ENCODE measurements at places on chromosomes 2 and 18.

DNA sequence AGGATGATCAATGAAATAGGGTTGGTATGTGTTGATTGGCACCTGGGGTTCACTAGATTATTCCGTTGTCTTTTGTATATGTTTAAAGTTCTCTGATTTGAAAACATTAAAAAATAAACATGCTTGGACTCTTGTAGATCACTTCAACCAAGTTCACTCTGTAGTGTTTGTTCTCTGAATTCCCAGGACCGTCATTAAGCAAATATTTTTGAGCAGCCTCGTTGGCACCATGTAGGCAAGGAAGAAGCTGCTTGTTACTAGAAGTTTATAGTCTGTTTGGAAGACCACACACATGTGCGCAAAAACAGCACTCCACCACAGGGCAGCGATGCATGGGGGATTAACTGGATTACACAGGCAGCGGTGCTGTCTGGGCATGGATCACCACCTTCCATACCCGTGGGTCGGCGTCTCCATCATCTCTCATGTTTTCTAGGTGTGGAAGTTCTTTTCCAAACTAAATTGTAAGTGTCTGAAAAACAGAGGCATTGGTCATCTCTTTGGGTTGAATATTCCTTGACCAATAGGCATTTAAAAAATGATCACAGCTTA, 212.2 kb downstream of the FHOD3 start:
- DNase-seq: no peak

DNA sequence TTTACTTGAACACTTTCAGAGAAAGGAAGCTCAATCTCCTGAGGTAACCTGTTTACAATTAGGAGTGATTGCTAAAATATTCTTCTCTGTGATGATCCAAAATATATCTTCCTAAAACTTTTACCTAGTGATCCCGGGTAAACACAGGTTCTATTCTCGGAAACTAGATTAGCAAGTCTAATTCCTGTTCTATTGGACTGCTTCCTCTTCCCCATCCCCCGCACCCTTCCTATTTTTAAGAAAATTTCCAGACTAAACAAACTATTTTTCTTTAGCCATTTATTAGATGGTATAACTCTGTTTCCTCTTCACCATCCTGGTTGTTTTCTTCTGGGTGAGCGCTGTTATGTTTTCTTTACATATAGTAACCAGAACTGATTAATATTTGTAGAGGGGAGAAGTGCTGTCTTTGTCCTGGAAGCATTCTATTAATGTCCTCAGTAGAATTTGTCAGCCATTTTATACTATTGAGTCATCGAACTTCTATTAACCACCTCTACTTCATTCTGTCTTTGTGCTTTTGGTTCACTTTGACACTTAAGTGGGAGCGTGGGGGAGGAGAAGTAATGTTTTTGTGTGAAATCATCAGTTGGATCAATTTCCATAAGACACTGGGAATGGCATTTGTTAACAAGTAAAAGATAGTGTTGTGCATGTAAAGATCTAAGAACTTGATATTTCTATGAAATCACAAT, 31.8 kb downstream of the CREB1 start:
- DNase-seq: no peak

DNA sequence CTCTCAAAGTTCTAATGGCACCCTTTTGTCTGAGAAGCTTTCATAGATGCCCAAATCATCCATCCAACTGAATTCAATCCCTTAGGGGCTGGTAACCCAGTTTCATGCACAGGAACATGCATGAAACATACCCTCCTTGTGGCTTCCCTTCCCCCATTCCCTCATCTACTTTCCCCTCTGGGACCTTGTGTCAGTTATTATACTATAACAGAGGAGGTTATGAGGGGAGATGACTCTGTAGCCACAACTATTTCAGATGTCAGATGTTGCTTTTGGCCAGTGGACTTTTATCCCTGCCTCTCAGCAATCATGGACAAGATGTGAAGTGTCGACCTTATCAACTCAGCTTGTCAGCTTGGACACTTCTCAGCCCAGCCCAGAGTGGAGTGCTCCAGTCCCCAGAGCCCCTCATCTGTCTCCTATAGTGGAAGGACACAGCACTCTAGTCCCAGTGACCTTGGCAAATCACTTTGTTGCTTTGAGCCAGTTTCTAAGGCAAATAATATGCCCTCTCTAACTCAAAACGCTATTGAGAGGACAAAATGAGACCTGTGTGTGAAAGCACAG, 8.4 kb downstream of the DHRS9 start:
- no peak for DNase-seq

DNA sequence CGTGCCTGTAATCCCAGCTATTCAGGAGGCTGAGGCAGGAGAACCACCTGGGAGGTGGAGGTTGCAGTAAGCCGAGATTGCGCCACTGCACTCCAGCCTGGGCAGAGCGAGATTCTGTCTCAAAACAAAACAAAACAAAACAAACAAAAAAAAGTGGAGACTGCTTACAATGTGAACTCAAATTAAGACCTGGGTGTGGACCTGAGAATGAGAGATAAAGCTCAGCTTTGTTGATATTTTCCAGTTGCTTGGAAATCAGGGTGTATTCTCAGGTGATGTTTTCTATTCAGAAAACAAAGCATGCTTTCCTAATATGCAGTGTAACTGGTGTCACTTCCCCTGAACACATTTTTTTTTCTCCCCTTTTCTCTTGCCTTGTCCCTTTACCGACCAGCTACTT, 5.3 kb upstream of the CERS6 start:
- no peak for DNase-seq

DNA sequence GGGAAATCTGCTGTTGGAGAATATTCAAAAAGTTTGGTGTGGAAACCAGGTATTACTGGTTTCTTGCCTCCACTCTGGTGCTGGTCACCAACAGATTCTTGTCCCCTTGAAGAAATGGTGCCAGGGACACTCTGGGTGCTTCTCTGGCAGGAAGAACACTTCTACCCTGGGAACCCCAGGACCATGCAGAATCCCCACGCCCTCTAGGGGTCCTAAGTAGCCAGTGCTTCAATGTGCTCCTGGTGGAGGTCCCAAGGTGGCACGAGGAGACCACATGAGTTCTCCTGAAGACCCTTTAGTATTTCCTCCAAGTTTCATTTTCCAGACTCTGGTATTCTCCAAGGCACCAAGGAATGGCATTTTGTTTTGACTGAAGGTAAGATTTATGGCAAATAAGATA, 380.6 kb downstream of the TSN start:
- peak; percentile 20 for DNase-seq

DNA sequence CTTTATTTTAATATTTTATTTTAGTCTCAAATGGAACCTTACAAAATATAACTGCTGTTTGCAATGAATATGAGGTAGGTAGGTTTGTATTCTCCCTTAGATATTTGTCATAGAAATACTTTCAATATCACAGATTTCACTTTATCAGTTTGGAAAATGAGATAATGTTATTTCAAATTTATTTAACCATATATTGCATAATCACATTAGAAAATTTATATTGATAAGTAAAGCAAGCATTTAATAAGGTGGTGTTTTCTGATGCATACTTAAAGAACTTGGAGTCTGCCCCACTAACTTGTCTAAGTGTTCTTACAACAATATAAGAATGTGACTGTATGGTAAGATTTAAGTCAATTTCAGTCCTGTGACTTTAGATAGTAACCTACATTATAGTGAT, 85.1 kb downstream of the UBE2E3 start:
- no peak for DNase-seq

DNA sequence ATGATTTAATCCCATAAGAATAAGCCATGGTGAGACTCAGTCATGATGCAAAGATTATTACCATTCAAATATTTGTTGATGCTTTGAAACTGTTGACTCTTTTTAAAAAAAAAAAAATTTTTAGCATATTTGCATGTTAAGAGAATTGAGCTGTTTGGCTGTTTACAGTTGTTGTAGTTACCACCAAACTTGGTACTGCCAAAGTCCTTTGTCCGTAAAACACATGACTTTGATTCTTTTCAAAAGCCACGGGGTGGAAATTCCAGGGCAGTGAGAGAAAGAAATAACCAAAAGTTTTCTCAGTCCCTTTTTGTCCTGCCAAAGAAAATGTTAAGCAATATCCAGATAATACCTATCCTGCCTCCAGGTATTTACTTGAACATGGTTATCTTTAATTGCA, 474.8 kb downstream of the METTL4 start:
- no peak for DNase-seq

DNA sequence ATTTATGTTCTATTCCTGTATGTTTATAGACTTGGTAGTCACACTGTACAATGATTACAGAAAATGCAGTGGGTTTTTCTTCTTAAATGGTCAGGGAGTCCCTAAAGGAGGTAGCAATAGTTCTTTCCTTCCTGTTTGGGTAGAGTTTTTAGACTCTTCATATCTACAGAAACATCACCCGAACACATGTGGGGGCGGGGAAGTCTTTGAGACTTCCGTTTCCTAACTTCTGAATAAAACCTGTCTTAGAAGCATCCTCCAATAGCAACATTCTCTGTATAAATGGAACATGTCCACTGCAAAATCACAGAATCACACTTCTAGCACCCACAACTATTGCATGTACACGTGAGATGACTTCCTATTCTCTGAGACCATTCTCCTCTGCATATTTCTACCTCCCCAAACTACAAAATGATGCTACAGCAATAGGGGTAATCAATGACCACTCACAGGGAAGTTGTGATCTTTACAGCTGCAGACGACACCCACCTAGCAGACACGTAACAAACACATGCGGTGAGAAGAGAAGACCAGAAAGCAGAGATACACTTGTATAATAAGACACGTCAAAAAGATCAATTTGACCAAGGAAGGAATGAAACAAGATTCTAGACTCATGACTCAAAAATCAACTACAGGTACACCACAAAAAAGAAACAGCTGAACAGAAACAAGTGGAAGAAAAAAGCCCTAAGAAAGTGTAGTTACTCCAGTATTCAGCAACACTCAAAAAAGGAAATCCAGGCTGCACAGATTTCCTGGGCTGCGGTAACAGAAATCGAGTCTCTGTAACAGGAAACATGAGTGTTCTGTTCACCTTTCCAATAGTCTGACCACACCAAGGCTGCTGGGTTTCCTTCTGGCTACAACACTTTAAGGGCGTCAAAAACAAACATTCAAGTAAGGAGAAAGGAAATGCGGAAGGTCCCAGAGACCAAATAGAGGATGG, 120.4 kb downstream of the ZNF516 start:
- no peak for DNase-seq

DNA sequence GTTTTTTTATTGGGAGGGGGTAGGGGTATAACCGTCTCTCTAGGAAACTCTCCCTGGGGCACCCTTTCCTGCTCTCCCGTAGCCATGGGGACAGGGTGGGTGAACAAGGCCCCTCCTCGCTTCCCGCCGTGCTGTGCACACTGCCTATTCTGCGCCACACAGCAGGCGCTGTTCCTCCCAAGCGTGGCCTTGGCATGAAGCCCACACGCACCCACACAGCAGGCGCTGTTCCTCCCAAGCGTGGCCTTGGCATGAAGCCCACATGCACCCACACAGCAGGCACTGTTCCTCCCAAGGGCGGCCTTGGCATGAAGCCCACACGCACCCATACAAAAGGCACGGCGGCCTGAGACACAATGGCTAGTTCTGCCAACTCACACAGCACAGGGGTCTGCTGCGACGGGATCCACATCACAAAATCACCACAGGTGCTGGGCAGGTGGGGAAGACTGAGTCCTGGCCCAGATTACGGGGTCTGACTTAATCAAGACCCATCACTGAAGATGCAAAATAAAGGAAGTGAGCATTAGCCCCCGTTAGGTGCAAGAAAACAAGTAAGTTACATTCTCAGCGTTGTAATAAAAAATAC, 46.6 kb upstream of the TPO start:
- DNase-seq: no peak

DNA sequence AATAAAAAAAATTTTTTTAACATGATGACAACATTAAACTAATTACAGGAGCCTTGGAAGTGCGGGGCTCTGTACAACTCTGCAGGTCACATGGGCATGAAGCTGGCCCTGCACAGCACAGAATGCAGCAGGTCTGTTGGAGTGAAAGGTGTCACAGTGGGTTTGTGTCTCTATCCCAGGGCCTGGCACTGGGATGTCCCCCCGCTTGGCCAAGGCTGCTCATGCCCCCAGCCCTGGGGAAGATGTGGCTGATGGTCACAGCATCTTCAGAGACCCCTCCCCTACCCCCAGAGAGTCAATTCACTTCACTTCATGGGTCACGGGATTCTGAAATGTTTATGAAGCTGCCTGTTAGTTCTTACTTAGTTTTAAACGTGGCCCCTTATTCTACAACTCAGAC, 95.9 kb upstream of the TAF1B start:
- DNase-seq: no peak

DNA sequence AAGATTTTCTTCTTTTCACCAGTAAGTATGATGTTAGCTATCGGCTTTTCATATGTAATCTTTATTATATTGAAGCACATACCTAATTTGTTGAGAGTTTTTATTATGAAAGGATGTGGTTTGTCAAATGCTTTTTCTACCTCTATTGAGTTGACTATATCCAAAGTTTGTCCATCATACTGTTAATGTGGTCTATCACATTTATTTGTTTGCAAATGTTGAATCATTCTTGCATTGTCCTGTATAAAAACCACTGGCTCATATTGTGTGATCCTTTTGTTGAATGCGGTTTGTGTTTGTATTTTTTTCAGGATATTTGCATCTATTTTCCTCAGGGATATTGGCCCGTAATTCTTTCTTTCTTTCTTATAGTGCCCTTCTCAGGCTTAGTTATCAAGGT, 675.5 kb downstream of the NUP35 start:
- no peak for DNase-seq

- no peak for DNase-seq
These were observed 118.8 kb downstream of the SH3RF3 start for GRCh38 chr2:109247812-109248211.

DNA sequence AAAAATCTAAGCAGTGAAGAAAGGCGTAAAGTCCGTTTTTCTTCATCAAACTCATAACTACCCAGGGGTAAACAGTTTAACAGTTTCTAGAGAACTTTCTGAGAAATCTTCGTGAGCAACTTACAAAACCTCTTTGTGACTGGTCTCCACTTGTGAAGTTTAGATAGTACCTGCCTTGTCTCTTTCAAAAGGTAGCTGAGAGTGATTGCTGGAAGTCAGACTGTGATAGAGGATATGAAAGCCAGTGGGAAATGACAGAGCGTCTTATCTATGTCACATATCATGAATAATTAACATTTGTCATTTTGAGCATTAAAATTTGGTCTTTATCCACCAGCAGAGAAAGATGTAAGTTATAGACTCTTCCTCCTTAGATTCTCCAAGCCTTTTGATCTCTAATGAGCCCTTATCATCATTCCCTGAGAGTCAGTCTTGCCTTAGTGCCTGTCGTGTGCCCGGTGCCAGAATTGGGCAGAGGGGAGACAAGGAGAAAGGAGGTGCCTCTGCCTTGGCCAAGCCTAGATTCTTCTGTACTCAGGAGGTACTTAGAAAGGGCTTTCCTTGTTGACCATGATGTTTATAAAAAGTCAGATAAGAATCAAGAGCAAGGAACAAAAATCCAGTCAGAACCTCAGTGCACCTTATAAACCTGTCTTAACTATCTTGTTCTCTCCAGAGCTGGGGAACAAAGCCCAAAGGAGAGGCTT, 205.1 kb upstream of the EPAS1 start:
- DNase-seq: no peak

DNA sequence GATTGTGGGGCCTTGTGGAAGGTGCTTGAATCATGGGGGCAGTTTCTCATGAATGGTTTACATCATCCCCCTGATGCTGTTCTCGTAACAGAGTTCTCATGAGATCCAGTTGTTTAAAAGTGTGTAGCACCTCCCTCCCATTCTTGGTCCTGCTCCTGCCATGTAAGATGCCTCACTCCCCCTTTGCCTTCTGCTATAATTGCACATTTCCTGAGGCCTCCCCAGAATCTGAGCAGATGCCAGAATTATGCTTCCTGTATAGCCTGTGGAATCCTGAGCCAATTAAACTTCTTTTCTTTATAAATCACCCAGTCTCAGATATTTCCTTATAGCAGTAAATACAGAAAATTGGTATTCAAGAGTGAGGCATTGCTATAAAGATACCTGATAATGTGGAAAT, 15.6 kb upstream of the WDR75 start:
- no peak for DNase-seq
